Stimulated activated naive B cell treated with anti-CD40 and anti-IgM and Interleukin-4, amounts not matched to agents 10 μg/mL and 1 μg/mL and 100 μg/mL, for 72 hours (primary cell): ENCODE measurements at places on chromosomes 4 and X.
A peak's percentile ranks its signal among the peaks of the same experiment; 100 is the strongest.

GRCh38 chr4:66489783-66490452 lies 819.6 kb upstream of the EPHA5 start:
- no peak for DNase-seq

DNA sequence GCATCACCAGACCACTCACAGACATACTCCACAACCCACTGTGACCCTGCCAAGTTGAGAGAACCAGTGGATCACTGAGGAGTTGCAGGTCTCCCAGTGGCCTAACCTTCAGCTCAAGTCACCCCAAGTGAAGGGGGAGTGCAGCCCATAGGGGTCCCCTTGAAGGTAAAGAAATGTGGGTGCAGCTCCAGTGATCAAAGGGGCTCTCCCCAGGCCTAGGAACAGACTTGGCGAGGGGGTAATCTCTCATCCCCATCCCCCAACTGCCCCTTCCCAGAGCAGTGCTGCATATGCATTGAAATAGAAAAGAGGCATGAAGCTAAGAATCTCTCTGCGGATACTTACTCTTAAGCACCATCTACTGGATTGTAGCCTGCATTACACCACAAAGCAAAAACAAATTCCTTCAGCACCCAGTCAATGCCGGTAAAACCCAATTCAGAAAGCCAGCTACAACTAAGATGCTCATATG lies 27.0 kb downstream of the MAGEE1 start:
- peak; percentile 3 for DNase-seq

GRCh38 chr4:146643812-146644401 lies 5.2 kb downstream of the POU4F2 start:
- DNase-seq, result no peak

DNA sequence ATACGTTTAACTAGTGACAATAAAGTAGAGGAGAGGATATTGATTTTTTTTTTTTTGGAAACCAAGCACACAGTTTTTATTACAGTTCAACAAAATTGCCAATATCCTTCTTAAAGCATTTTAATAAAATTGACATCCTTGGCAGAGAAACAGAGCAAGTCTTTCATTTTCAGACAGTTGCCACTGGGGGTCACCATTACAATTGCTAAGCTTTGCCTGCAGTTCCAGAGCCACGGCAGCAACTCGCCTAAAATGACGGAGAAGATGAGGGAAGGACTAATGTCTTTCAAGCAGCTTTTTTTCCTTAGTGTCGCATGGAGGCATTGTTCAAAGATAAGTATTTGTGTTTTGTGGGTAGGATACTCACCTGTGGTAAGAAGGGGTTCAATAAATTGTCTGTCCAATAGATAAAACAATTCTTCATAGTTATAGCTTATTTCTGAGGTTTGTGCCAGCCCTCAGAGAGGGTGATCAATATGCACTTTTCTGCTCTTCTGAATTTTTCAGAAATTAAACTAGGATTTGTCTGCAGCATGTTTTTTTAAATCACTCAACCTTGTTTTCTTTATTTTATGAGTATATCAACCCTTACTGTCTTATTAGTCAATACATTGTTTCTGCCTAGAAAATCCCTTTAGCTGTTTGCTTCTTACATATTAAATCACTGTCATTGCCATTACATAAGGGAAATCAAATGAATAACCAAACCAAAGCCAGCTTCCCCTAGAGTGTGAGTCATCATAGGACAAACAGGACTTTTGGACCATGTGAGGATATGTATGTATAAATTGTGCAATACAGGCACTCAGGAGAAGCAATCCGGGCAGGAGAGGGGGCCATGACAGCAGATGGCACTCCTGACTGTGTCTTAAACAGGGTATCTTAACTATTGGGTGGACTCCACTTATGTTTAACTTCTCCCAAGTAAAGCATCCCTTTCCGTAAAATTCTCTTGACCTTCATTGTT lies 508.1 kb upstream of the ARX start:
- DNase-seq, result no peak

- no peak for DNase-seq
Measured at GRCh38 chr4:32102896-32103295, 1382.7 kb downstream of the PCDH7 start.

- DNase-seq, result no peak
Measured at GRCh38 chr4:34771632-34772031, 1472.7 kb downstream of the ARAP2 start.

DNA sequence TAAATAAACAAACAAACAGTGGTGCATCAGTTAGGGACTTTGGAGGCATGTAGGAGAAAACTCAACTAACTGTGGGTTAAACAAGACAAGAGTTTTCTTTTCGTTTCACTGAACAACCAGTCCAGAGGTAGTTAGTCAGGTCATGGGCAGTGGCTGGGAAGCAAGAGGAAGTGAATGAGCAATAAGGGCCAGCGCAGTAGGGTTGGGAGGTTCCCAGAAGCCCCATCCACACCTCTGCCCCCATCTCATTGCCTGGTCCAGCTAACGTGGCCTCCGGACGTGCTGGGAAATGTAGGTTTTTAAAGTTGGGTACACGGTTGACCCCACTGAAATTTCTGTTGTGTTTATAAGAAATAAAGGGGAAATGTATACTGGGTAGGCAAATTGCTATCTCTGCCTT lies 8.7 kb downstream of the GLOD5 start:
- DNase-seq, result no peak

GRCh38 chrX:66638591-66639500 lies at the start of gene EDA2R:
Gene EDA2R (minus strand): TSS chrX:66639078. CDS start chrX:66616020, 23,058 bp downstream.
- DNase-seq, result peak; percentile 18

DNA sequence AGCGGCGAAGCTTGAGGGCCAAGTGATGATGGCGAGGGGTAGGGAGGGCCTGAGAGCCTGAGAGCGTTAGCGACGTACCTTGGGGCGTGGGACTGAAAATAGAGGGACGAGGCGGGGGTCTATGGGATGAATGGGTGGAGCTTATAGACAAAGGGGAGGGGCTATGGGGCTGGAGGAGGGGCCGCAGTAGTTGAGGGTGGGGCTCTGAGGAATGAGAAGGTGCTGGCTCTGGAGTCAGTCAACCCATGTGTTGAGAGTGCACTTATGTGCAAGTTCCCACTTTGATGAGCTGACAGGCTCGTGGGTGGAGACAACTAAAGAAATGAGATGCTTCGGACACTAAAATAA lies 488 bp downstream of the TBC1D25 start:
- no peak for DNase-seq

DNA sequence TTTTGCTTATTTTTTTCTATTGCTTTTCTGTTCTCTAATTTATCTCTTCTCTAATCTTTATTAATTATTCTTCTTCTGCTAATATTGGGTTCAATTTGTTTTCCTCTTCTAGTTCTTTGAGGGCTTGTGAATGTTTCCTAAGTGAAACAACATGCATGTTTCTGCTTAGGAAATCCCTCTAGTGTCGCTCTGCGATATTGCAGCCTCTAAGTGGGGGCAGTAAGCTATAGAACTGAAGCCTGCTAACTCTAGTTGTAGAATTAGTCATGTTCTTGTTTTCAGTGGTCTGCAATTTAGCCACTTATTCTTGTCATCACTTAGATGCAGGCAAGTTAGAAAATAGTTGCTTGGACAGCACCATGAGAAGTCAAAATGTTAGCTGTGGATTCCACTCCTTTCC lies 222.6 kb downstream of the SPIN4 start:
- DNase-seq, result peak; percentile 28

DNA sequence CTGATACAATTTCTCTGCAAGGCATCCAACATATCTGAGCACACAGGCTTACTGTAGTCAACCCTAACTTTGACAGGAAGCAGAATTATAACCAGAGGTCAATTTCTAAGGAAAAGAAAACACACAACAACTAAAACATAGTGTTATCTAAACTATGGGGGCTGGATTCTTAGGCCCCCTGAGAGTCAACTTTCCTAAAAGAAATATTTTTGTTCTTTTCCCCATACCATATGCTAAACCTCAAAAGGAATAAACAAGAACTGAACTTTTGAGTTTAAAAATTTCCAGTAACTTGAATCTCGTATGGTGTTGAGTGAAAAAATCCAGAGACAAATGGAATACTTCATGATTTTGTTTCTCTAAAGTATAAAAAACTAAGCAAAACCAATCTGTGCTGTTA lies 42.9 kb downstream of the ATXN3L start:
- DNase-seq, result no peak

GRCh38 chrX:2628751-2629315 lies 62.3 kb upstream of the CD99 start:
- no peak for DNase-seq

DNA sequence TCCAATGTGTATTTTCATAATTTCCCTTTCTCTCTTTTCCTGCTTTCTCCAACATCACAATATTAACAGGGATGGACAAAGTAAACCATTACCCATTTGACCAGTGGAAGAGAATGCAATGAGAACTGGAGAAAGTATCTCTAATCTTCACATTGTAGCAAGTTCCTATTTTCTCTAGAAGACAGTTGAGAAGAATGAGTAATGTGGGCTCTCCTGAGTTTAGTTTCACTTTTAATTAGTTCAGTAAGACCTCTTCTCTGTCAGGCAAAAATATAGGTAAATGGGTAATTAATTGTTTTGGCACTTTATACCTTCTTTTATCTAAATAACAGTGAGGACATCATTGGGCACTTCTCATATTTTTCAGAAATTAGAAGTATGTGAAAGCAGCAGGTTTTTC lies 602.0 kb downstream of the GLUD2 start:
- DNase-seq, result no peak

GRCh38 chr4:3799496-3799895 lies 33.3 kb downstream of the ADRA2C start:
- no peak for DNase-seq

GRCh38 chr4:86043755-86044592 lies 315.9 kb downstream of the MAPK10 start:
- DNase-seq, result peak; percentile 3

- DNase-seq, result no peak
Measured at GRCh38 chr4:121192480-121192879, 28.4 kb upstream of the TNIP3 start.

DNA sequence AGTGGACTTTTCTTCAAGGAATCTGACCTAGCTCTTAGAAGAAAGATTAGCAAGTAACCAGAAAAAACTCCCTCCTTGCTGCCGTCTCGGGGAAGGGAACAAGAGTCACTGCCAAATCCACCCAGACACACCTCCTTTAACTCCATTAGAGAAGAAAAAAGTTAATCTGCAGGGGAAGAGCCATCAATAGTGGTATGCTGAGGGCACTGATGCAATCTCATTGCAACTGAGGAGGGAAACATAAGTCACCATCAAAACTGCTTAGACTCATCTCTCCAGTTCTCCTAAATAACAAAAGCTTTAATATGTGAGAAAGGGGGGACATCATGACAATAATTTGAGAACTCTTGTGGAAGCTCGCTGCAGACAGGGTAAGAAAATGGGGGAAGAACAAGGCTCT lies 49.3 kb upstream of the MAGED4B start:
- DNase-seq, result no peak

DNA sequence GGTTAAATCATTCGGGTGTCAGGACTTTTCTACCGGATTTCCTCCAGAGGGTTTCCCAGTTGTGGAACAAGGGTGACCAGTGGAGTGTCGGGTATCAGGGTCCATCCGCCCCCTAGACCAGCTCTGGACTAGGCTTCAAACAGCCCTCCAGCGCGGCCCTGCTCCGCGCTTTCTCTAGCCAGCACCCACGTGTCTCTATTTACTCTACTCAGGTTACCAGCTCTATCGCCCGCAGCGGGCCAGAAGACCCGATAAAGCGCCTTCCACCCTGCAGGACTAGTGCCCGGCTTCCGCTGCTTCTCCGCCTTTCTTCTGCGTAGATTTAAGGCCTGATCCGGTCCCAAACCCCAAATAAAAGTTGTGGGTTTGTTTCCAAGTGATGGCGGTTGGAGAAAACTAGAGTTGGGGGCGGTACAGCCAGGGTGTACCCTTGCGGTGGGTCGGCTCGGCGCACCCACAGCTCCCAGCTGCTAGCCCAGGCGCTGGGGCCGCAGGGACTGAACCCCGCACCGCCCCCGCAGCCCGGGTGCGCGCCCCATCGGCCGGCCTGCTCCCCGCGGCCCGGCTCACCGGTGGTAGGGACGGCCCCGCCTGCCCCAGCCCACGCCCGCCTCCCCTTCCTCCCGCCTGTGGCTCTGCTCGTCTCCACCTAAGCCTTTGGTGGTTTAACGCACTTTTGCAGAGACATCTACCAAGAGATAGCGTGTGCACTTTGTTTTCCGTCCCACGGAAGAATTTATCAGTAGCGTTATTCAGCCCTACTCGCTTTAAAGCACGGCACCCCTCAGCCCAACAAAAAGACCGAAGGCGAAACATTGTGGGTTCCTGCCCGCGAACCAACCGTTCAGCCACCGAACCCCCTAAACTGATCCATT lies 2.1 kb downstream of the LEF1 start:
- peak; percentile 31 for DNase-seq

GRCh38 chr4:186924723-186925122 lies 201.1 kb upstream of the FAT1 start:
- DNase-seq, result no peak

- DNase-seq, result no peak
Measured at GRCh38 chr4:56768763-56769162, 52.7 kb downstream of the SPINK2 start.

DNA sequence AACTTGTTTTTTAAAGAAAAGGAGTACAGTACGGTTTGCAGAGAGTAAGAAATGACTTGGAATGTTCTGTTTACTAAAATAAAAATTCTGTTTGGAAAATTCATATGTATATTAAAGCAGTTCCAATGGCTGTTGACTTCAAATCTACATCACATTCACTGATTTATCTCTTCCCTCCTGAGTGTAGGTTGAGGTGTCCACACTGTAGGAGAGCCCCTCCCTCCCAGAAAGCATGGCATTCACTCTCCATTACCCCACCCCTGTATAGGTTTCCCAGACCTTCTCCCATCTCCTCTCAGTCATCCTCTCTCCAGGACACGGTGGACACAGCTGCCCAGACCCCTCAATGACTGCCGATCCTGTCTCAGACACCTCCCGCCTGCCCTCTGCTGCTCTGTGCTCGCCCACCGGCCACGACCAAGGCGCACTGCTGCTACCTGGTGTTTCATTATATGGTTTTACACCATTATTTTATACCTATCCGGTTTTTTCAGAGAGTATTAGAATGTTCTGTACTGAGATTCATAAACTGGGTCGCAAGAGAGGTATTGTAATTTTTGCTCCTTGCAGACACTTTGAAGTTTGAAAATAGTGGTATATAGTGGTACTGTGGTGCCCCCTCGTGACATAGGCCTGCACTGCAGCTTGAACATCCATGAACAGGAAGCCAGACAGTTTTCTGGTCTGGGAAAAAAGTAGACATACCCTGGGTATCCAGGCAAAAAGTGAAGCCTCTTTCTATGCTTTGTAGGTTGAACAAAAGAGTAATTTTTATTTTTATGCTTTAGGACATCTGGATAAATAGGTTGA lies 38.8 kb upstream of the BEX4 start:
- DNase-seq, result peak; percentile 12

DNA sequence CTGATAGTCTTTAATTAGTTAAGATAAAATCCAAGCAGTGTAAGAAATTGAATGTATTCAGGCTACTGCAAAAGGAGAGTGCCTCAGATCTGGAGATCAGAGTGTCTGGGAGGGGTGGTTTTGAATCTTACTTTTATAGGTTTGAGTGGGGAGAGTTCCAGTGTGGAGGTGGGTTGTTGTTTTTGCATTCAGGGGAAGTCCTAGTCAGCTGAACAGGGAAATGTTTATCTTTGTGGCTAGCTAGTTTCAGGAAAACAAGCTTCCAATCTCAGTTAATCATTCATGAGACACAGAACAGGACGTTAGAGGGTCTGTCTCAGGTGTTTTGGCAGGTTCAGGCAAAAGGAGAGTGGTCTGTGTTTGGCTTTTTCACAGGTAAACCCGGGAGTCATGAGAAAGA lies 26.0 kb downstream of the ZNF81 start:
- no peak for DNase-seq

GRCh38 chr4:74947798-74948197 lies 14.9 kb downstream of the PARM1 start:
- DNase-seq, result no peak

- DNase-seq, result no peak
Measured at GRCh38 chrX:30414144-30414543, 105.0 kb upstream of the NR0B1 start.

- no peak for DNase-seq
Measured at GRCh38 chr4:181677201-181677600, 566.0 kb upstream of the TENM3 start.
